GM12865 (cell line): ENCODE measurements at places on chromosomes 11 and 22.
A peak's percentile ranks its signal among the peaks of the same experiment; 100 is the strongest.

DNA sequence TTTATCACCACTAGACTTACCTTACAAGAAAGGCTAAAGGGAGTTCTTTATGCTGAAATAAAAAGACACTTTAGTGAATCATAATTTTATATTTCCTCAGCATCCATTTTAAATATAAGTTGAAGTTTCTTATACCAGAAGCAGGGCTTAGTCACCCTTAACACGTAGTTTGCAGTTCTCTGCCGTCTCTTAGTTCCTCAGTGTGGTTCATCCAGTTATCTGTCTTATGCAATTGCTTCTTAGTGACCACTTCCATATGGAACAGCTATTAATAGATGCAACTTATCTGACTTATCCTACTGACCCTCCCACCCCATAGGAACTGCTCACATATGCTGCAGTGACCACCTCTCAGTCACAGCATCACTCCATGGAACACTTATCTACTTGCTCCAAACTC lies 11.7 kb upstream of the SLC36A4 start:
- DNase-seq: no peak

GRCh38 chr11:95516786-95517185 lies 272.8 kb downstream of the FAM76B start:
- DNase-seq: no peak

GRCh38 chr11:7098235-7098832 lies 9.5 kb downstream of the RBMXL2 start:
- DNase-seq: peak; percentile 68

DNA sequence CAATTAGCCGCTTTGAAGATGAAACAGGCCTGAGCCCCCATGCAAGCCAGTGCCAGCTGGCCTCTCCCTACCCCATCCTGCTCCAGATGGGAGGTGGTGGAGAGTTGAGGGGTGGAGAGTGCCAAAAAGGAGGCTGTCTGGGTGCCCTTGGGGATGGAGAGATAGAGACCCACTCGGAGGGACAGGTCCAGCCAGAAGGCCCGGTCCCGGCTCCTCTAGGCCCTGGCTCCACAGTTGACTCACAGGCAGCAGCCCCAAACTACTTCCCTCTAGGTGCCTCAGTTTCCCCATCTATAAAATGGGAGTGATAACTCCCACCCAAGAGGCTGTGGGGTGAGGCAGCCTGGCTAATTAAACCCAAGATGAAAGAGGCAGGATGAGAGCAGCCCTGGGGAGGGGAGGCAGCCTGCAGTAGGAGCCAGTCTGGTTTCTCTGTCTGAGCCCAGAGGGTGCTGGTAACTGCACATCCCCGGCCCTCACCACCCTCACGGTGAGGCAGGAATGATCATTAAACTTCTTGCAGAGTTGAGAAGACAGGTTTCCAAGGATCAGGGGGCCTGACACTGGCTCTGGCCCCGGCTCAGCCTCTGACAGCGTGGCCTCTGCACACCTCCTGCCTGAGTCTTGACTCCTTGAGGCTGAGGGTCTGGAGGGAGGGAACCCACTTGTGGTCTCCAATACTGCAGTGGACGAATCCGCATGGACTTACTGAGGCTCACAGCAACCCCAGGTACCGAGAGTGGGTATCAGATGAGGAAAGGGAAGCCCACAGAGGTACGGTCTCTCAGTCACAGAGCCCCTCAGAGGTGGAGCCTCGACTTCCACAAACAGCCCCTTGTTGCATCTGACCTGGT lies 1.4 kb upstream of the AP5B1 start:
- DNase-seq: no peak

- DNase-seq: no peak
Observed at GRCh38 chr11:32171445-32171844, 80.6 kb downstream of the RCN1 start.

DNA sequence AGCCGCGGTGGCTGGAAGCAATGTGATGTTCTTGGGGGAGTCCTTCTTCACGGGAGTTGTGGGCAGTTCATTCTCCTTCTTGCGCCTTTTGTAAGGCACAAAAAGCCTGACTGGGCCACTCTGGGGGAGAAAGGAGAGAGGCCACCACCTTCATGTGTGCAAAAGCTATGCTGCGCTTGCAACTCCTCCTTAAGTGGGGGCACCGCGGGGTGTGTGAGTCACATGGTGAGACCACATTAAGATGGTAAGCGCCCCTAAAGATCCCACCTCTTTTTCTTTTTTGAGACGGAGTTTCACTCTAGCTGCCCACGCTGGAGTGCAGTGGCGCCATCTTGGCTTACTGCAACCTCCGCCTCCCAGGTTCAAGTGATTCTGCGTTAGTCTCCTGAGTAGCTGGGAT lies 14.1 kb downstream of the DEAF1 start:
- no peak for DNase-seq

GRCh38 chr22:29370537-29370936 lies 17.8 kb downstream of the AP1B1 start:
- DNase-seq: no peak

DNA sequence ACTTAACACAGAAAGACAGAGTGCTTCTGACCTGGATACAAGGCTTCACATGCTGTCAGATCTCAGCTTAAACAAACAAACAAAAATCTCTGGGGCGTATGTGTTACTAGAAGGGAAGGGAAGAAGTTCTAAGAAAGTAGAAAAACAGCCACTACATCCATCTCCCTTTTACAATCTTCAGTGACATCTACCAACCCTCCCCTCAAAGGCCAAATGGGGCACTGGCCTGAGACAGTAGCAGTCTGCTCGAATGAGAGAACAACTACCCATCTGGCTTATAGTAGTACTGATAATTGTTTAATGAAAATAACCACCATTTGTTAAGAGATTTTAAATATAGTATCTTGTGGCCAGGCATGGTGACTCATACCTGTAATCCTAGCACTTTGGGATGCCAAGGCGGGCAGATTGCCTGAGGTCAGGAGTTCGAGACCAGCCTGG lies 29.4 kb downstream of the CCDC83 start:
- DNase-seq: no peak

DNA sequence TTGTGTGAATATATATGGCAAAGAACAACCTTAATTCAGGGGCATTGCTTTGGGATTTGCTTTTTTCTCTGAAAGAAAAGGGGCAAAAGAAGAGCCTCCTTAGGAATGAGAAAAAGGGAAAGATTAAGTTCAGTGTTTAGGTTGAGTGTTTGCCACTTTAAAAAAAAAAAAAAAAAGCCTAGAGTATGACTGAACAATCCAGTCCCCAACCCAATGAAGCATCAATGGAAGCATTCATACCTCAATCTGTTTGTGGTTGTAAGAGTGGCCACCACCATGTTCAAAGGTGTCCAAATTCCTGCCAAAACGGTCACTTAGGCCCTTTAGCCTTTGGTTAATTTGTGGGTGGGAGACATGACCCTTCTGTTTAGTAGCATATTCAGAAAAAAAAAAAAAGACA lies 260.6 kb downstream of the SOX6 start:
- DNase-seq: no peak
